ENCODE measurements at places on chromosomes 2 and 18. TPM values are rescaled to one million over a fixed set of nuclear protein-coding genes. Genes with fewer than 3 reads are reported as not detected.

CNDP1 gene
- not detected for total RNA-seq

KCNG2 gene
- not detected for total RNA-seq

GPR35 gene
- 0.97 TPM for total RNA-seq

COPS9 gene
- 228 TPM for total RNA-seq

CPS1 gene
- total RNA-seq, result 9.2 TPM
